Brain (organoid and tissue), 16 donors: ENCODE measurements at places on chromosomes 1 and 21. TPM values are rescaled to one million over a fixed set of nuclear protein-coding genes. Genes with fewer than 3 reads are reported as not detected.

Gene PLA2G4A
- polyA plus RNA-seq, result 0.64 TPM

DNA sequence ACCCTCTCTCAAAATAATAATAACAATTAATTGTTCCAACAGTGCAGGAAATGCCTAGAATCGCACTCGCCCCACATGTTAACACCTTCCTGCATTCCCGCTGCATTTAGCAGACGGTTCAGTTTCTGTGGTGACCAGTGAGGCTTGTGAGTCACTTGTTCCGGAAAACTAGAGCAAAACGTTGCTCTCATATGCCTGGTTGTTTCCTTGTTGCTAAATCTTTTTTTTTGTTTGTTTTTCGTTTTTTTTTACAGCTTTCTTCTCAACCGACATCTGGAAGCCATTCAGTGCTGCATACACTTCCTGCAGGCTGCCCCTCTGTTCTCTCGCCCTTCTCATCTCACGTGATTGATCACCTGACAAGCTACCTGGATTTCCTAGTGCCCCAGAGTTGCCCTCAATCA lies 56.9 kb upstream of the TMPRSS2 start:
- DNase-seq, result no peak

- no peak for DNase-seq
Measured at GRCh38 chr1:99236756-99237155, 27.5 kb upstream of the PLPPR4 start.

Gene LCE1A
- polyA plus RNA-seq, result not detected

DNA sequence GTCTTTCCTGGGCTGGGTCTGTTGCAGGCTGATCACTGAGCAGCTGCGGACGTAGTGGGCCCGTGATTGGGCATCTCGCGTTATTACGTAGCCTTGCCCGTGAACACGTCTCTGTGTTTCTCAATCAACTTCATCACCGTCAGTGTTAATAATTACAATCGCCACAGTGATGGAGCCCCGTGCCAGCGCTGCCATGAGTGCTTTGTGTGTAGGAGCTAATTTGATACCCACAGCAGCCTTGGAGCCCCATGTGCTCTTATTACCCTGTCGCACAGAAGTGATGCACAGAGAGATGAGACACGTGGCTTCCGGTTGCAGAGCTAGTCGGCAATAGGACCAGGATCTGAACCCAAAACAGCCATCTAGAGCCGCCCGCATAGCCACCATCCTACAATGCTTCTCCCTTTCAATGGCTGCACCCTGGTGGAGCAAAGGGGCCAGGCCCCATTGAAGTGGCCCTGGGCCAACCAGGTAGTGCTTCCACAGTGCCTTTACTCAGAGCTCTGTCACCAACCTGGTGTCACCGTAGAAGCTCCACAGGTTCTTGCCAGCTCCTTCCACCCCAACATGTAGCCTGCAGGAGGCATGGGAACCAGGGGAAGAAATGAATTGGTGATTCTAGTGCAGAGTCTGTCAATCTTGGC lies 398.5 kb upstream of the VAMP3 start:
- DNase-seq, result no peak

GRCh38 chr1:65113298-65113697 lies 34.7 kb upstream of the AK4 start:
- DNase-seq, result no peak

DNA sequence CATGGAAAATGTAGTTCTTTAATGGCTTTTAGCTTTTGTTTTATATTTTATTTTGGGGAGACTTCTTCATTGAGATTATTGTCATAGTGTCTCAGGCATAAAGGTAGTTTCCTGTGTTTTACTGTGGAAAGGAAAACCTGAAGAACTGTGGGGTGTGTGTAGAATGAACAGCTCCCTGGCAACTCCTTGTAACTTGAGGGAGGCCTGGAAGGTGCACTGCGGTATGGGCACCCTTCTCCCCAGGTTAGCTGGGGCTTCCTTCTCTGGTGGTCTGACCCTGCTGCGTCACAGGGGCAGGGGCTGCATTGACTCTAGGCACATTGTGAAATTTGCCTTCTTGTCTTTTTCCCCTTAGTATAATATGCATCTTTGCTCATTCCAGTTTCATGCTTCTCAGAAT lies 1.7 kb downstream of the ATP1B1 start:
- DNase-seq, result peak; percentile 44

- DNase-seq, result no peak
Measured at GRCh38 chr1:58629031-58629462, 52.0 kb upstream of the TACSTD2 start.

DNA sequence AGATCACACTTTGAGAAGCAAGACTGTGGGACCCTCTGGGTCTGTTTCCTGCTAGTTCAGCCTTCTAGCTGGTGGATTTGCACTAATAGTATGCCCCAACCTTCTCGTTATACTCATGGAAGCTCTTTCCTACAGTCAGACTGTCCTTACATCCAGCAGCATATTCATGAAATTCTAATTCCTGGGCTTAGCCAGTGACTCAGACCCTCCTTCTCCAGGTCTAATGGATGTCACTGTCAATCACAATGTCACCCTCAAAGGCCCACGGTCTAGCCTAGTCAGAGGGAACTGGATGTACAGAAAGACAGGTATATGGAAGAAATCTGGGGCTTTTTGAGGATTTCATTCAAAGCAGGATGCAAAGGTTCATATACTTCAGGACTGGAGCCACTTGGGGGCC lies 72.4 kb downstream of the KCNJ15 start:
- no peak for DNase-seq

Gene CDK11A
- polyA plus RNA-seq, result 15.5 TPM

Gene FAM43B
- 3.3 TPM for polyA plus RNA-seq

DNA sequence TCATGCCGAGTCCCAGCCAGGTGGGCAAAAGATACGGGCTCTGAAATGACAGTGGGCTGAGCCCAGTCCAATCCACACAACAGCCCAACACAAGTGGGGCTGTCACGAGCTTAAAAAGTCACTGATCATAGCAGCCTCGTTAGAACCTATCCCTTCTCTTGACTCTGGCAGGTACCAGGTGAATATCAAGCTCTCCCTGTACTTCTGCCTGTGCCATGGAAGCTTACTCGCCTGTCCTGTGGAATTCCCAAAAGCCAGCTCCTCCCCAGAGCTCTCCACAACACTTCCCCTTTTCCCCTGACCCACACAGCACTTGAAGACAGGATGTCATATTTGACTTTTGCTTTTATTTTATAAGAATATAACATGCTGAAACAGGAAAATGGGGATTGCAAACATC lies 5.9 kb downstream of the RGS16 start:
- DNase-seq, result no peak

GRCh38 chr1:114295321-114295720 lies 141.7 kb upstream of the SYT6 start:
- DNase-seq, result no peak

Gene FAAH
- polyA plus RNA-seq, result 25.0 TPM

GRCh38 chr1:193614817-193615216 lies 428.4 kb upstream of the B3GALT2 start:
- no peak for DNase-seq

DNA sequence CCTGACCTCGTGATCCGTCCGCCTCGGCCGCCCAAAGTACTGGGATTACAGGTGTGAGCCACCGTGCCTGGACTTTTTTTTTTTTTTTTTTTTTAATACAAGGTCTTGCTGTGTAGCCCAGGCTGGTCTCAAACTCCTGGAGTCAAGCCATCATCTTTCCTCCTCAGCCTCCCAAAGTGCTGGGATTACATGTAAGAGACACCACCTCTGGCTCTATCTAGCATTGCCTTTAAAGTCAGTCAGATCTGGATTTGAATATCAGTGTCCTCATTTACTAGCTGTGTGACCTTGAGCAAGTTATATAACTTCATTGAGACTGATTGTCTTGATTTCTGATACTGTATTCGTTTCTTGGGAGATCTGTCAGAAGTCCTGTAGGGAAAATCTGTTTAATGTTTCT lies 6.6 kb downstream of the MAP3K21 start:
- no peak for DNase-seq

Gene C1orf198
- polyA plus RNA-seq, result 76.7 TPM

GRCh38 chr1:199678771-199679170 lies 348.7 kb upstream of the NR5A2 start:
- no peak for DNase-seq

DNA sequence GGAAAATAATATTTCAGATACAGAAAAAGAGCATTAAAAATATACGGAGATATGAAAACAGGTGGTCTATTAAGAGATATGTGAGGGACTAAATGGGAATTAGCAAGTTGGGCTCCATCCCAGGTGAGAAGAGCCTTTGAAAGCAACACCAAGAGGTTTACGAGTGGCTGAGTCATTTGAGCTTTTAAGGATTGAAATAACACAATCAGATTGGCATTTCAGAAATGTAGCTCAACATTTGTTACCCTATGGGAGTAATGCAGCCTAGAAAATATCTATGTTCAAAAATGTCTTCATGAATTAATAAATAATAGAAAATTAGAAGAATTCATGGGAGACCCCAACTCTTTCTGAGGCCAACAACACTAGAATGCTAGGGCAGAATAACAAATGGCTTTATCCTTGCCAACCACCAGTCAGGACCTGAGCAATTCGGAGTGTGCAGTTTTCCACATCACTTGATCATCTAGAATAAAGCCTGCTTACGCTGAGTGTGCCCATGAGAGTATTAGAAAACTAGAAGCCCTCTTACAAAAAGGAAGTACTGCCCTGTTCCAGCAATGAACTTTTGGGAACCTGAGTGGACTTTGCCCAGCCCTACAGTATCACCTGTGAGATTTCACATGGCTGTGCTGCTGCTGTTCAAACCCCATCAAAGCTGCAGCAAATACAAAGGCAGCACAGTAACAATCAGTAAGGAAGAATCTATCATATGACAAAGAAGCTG lies 538.0 kb upstream of the CAMK1G start:
- DNase-seq, result no peak

Gene NFIA
- 4.1 TPM for polyA plus RNA-seq

Gene S100A14
- 0.39 TPM for polyA plus RNA-seq

Gene OSCP1
- polyA plus RNA-seq, result 18.0 TPM

Gene CACNA1S
- polyA plus RNA-seq, result 0.19 TPM

Gene PARK7
- 495 TPM for polyA plus RNA-seq

Gene DPT
- polyA plus RNA-seq, result not detected

Gene PLEKHA6
- polyA plus RNA-seq, result 27.8 TPM

GRCh38 chr21:35002879-35003722 lies 46.0 kb downstream of the RUNX1 start:
- no peak for DNase-seq

DNA sequence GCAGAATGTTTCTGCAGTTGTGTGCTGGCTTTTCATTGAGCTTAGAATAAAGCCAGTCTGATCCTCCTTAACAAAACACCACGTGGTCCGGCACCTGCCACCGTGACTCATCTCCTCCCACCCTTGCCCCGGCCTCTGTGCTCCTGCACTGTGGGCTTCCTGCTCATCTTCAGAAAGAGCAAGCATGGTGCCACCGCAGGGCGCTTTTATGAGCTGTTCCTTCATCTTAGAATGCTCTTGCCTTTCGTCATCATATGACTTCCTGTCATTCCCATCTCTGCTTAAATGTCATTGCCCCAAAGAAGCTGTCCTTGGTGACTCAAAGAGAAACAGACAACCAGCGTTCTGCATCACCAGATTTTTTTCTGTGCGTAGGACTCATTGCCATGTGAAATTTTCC lies 117.8 kb downstream of the HHAT start:
- peak; percentile 90 for DNase-seq

Gene NTRK1
- polyA plus RNA-seq, result 0.32 TPM

Gene HSD3B1
- polyA plus RNA-seq, result not detected

Gene C1QB
- polyA plus RNA-seq, result 106 TPM

DNA sequence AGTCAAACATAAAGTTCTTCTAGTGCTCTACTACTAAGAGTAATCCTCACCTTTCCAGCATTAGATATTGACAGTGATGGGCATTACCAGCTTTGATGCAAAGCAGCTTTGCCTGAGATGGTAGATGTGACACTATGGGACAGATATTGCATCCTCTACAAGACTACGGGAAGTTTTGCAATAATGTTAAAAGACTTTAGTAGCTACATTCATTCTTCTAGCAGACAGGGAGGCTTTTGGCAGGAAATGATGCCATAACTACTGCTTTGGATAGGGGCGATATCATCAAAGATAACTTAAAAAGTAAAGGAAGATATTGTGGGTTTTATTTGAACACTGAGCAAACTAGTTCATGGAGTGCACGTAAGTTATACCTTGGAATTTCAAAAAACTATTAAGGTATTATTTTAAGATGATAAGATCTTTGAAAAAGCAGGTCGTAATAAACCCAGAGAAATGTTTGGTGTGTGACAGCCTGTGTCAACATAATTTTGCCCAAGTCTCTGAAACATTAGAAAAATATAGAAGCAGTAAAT lies 368.3 kb upstream of the TMPRSS15 start:
- DNase-seq, result no peak

DNA sequence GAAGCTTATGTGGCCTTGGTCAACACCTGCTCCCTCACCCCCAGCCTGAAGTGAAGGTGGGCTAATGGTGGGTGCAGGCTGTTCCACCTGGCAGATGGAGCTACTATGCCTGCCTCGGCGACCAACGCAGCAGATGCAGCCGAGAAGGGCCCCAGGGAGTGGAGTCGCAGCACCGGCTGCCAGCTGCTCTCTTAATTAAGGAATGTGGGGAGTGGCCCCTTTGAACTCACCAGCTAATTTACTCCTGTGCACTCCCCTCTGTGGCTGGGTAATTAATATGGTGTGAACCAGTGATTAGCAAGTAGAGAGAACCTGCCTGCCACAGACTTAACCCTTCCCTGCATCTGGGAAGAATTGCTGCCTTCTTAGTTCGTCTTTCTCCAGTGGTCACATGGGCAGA lies 3.3 kb upstream of the SLAMF8 start:
- peak; percentile 54 for DNase-seq
